Articular chondrocyte of knee joint (primary cell): ENCODE measurements at places on chromosomes 11 and 22. TPM values are rescaled to one million over a fixed set of nuclear protein-coding genes. Genes with fewer than 3 reads are reported as not detected.

ACTN3 gene
- total RNA-seq = under 0.01 and 0.11 TPM in 2 replicates

NXPE4 gene
- total RNA-seq = not detected in 2 replicates

ST14 gene
- total RNA-seq = not detected in 2 replicates

DEFB131B gene
- not detected in 2 replicates for total RNA-seq

CD3G gene
- total RNA-seq = not detected in 2 replicates

FAM180B gene
- total RNA-seq = 0.11 and 0.26 TPM in 2 replicates

BIK gene
- total RNA-seq = not detected in 2 replicates

KREMEN1 gene
- 8.6 and 11.8 TPM in 2 replicates for total RNA-seq

MS4A7 gene
- not detected in 2 replicates for total RNA-seq

BARX2 gene
- total RNA-seq = not detected in 2 replicates

DUSP8 gene
- total RNA-seq = 0.32 and 0.39 TPM in 2 replicates

SYT9 gene
- not detected in 2 replicates for total RNA-seq

PARVA gene
- 107 and 119 TPM in 2 replicates for total RNA-seq

APLNR gene
- not detected in 2 replicates for total RNA-seq

SHISA8 gene
- not detected in 2 replicates for total RNA-seq

SPDYC gene
- total RNA-seq = not detected in 2 replicates

HBB gene
- not detected in 2 replicates for total RNA-seq

LMF2 gene
- 40.6 and 46.5 TPM in 2 replicates for total RNA-seq
